ENCODE measurements at places on chromosomes 3 and 15. TPM values are rescaled to one million over a fixed set of nuclear protein-coding genes. Genes with fewer than 3 reads are reported as not detected.

- no peak overlapping the region for H3K27ac ChIP-seq
- H3K4me1 ChIP-seq = no peaks in the 10 kb centered on the region
- no peak for DNase-seq
- no peaks in the 10 kb centered on the region for H3K36me3 ChIP-seq
- H3K27me3 ChIP-seq = no peaks in the 10 kb centered on the region
Measured at GRCh38 chr3:162538491-162538890, 1041.9 kb downstream of the OTOL1 start.

DNA sequence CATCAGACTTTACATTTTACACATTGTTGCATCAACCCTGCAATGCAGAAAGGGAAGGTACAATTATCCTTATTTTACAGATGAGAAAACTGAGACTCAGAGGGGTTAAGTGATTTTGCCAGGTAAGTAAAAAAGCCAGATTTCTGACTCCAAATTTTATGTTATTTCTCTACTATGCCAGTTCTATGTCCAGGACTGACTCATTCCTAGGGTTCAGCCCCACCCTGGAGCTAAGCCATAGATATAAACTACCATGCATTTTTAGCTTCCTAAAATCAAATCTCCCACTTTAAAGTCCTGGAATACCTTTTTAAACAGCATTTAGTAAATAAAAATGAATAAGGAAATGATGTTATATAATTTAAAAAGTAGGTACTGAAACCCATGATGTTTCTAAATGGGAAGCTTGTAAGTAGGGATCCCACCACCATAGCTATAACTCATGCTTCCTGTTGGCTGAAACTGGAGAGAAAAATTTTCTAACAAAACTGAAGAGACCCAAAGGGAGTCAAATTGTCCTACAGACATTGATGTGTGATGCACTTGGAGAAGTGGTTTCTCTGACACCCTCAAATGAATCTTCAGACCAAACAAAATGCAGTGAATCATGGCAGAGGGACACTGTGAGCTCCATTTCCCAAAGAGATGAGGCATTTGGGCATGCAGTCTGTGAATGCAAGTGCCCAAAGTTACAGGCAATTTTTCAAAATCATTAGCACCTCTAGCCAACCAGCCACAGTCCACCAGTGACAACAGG is 301.7 kb upstream of the UMPS start:
- DNase-seq = peak; percentile 10
- H3K4me3 ChIP-seq = no peak overlapping the region
- no peaks in the 10 kb centered on the region for H3K27me3 ChIP-seq
- H3K36me3 ChIP-seq = no peaks in the 10 kb centered on the region
- peak overlapping the region; percentile 23 for H3K27ac ChIP-seq

DNA sequence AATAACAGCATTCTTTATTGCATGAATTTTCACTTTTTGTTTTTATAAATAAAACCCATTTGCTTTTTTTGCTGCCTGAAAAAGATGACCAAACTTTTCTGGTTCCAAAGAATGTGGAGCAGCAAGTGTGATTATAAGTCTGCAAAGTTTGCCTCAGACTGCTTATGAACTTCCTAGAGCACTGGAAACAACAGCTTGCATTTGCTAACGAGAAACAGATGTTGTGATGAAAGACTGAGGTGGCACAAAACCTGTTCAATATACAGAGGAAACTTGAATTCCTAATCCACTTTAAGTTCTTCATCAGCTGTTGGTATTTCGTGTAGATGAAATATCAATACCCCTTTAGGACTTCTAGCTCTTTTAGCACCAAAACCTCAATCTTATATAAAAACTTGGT is 9.3 kb downstream of the ZPLD1 start:
- DNase-seq = no peak
- H3K27ac ChIP-seq = no peak overlapping the region
- H3K4me3 ChIP-seq = no peak overlapping the region
- H3K4me1 ChIP-seq = no peaks in the 10 kb centered on the region
- no peaks in the 10 kb centered on the region for H3K36me3 ChIP-seq

DNA sequence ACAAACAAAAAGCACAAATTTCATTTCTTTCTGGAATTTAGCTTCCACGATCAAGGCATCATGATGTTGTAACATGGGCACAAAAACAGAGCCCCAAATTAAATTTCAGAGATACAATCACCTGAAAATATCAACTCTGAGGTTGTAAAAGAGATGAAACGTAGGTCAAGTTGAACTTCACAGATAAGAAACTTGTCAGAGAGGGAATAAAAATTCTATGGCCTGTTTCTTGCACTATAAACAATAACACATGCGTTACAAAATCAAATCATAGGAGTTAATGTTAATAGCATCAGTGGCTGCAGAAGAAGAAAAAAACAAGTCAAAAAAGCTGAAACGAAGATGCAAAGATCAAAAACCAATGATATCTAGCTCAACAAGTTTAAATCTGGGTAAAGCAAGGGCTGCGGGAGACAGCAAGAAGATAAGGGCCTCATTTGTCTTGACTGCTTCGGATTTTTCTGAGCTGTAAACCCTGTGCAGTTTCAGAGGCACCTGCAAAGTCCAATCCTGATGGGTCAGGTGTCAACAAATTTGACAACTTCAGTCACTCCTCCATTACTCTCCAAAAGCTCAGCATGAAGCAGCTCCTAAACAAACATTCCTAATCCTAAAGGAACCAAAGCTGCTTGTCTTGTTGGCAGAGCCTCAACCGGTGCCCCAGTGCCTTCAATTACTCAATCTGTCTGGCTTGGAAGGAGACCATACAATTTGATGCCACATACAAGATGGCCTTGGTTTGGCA is 219.8 kb downstream of the STT3B start:
- no peak for DNase-seq
- no peak overlapping the region for H3K4me3 ChIP-seq
- no peak overlapping the region for H3K27ac ChIP-seq
- no peaks in the 10 kb centered on the region for H3K36me3 ChIP-seq
- H3K4me1 ChIP-seq = no peaks in the 10 kb centered on the region

GRCh38 chr3:63979093-63979885 is 44.0 kb downstream of the PSMD6 start:
- H3K4me1 ChIP-seq = no peaks in the 10 kb centered on the region
- no peak overlapping the region for H3K4me3 ChIP-seq
- no peaks in the 10 kb centered on the region for H3K27me3 ChIP-seq
- H3K27ac ChIP-seq = no peak overlapping the region
- H3K36me3 ChIP-seq = peaks cover 15% of the 10 kb centered on the region
- DNase-seq = no peak

GRCh38 chr3:101128786-101129185 is 135.6 kb upstream of the ABI3BP start:
- H3K27ac ChIP-seq = no peak overlapping the region
- H3K36me3 ChIP-seq = no peaks in the 10 kb centered on the region
- no peak overlapping the region for H3K4me3 ChIP-seq
- H3K4me1 ChIP-seq = peaks cover 12% of the 10 kb centered on the region
- H3K27me3 ChIP-seq = no peaks in the 10 kb centered on the region
- peak; percentile 73 for DNase-seq

GRCh38 chr3:100536093-100536492 is 43.7 kb downstream of the TMEM45A start:
- no peak overlapping the region for H3K27ac ChIP-seq
- DNase-seq = no peak
- H3K27me3 ChIP-seq = no peaks in the 10 kb centered on the region
- no peaks in the 10 kb centered on the region for H3K4me1 ChIP-seq
- H3K4me3 ChIP-seq = no peak overlapping the region
- H3K36me3 ChIP-seq = no peaks in the 10 kb centered on the region

DNA sequence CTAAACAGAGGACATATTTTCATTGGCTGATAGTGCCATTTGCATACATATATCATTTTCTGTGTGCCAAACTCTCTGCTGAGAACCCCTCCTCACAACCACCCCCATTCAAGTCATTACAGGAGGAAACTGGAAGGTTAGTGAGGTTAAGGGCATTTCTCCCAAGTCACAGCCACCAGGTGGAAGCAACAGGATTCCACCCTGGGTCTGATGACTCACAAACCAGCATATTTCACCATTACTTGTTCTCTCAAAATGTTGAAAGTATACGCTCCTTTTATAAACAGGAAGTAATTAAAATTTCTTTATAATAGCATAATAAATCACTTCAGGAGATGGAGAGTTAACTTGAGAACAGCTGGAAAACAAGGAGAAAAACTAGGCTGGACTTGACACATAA is 398.6 kb upstream of the WNT5A start:
- H3K27ac ChIP-seq = no peak overlapping the region
- no peaks in the 10 kb centered on the region for H3K36me3 ChIP-seq
- H3K27me3 ChIP-seq = no peaks in the 10 kb centered on the region
- peaks cover 15% of the 10 kb centered on the region for H3K4me1 ChIP-seq
- DNase-seq = peak; percentile 84
- H3K4me3 ChIP-seq = no peak overlapping the region

GRCh38 chr3:57805674-57806073 is 49.6 kb downstream of the SLMAP start:
- H3K27me3 ChIP-seq = no peaks in the 10 kb centered on the region
- no peak overlapping the region for H3K27ac ChIP-seq
- H3K4me3 ChIP-seq = no peak overlapping the region
- peak; percentile 76 for DNase-seq
- peaks cover 27% of the 10 kb centered on the region for H3K4me1 ChIP-seq

- H3K4me1 ChIP-seq = no peaks in the 10 kb centered on the region
- no peaks in the 10 kb centered on the region for H3K27me3 ChIP-seq
- H3K4me3 ChIP-seq = no peak overlapping the region
- no peak for DNase-seq
- H3K27ac ChIP-seq = no peak overlapping the region
Measured at GRCh38 chr15:69700380-69700779, 247.8 kb downstream of the RPLP1 start.

The LRTM1 gene
- not detected for total RNA-seq

The CCR9 gene
- not detected for total RNA-seq

The CPNE9 gene
- not detected for total RNA-seq

The PHC3 gene
- total RNA-seq = 34.4 TPM

The CACNA2D3 gene
- total RNA-seq = not detected

The IGSF11 gene
- not detected for total RNA-seq

The TERC gene
- total RNA-seq = 10.0 TPM

The CHDH gene
- total RNA-seq = 0.04 TPM
